ENCODE measurements at places on chromosomes 1 and 21.

- no peak for DNase-seq
These were observed 148.7 kb upstream of the NR5A2 start for GRCh38 chr1:199878823-199879222.

DNA sequence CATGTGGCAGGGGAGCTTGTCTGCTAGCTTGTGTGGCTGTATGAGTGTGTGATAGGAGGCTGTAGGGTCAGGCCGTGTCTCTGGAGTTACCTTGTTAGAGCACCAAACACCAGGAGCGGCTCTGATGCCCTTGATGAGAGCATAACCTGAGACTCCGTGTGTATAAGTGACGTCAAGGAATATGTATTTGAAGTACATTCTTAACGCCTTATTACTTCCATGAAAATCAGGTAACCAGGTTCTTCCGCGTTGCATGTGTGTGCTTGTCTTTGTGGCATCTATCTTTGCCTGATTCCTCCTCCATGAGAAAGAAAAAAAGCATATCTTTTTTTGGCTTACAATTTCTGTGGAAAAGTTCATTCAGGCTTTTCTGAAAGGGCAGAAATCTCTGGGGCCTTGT, 4.6 kb downstream of the OLFML3 start:
- DNase-seq, result no peak

GRCh38 chr1:79667848-79668696, 661.5 kb upstream of the ADGRL4 start:
- no peak for DNase-seq

DNA sequence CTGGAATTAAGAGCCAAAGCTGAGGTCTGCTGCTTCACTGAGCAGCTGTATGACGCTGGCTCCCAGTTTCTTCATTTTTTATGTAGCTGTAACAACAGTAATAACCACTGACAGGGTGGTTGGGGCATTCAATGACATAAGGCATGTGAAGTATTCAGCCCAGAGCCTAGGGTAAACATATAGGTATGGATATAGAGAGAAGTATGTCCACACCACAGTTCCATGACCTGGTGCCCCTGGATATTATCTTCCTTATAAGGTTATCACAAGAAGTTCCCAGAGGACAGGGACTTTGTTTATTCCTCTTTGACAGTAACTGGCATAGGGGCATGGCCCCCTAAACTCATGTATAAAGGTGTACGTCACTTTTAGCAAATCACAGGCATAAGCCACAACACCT, 14.7 kb downstream of the RAB42 start:
- DNase-seq, result no peak

DNA sequence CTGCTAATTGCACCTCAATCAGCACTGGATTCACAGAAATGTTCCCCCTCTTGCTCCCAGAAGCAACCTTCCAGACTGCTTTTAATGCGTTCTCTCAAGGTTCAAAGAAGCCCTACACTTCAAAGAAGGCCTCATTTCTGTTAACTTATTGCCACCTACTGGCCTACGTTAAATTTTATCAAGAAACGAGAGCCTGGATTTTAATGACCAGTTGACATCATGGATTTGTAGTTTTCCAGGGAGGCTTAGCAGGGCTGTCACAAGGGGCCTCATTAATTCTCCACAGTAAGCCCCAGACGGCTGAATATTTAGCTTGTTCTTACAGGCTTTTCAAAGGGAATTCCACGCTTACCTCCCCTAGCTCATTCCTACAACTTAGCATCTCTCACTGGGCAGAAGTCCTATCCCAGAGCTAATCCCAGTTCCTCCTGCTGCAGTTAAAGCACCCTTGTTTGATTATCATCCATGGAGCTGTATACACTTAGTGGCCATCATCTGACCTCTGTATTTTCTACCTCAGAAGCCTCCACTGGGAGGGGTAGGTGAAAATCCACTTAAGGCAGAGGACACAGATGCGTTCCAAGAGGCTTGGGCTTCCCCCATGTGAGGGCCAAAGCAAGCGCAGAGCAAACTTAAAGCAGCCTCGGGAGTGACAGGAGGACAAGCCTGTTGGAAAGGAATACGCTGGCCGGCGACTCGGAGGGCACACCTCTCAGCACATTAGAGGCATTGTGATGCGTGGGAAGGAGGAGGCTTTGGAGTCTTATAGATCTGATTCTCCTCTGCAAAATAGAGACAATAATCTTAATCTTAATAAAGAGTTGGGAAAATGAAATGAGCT, 32.2 kb upstream of the CYP4X1 start:
- no peak for DNase-seq

DNA sequence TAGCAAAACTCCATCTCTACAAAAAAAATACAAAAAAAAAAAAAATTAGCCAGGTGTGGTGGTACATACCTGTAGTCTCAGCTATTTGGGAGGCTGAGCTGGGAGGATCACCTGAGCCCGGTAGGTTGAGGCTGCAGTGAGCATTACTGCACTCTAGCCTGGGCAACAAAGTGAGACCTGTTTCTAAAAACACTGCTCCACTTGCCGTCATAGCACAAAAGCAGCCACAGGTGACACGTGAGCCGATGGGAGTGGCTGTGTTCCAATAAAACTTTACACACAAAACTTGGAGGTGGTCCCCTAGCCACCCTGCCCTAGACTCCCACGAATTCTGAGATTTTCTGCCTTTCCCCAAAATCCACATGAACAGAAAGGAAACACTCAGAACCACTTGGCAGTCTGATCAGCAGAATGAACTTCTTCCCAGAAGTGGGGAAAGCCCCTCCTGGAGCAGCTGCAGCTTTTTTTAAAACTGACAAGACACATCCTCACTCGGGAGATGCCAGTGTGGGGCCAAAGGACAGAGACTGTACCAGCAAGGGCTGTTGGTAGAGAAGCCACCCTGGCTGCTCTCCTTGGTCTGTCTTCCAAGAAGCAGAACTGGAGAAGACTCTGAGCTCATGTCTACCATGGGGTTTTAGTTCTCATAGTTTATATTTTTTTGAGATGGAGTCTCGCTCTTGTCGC, 23.3 kb downstream of the PLEKHM2 start:
- DNase-seq, result no peak

DNA sequence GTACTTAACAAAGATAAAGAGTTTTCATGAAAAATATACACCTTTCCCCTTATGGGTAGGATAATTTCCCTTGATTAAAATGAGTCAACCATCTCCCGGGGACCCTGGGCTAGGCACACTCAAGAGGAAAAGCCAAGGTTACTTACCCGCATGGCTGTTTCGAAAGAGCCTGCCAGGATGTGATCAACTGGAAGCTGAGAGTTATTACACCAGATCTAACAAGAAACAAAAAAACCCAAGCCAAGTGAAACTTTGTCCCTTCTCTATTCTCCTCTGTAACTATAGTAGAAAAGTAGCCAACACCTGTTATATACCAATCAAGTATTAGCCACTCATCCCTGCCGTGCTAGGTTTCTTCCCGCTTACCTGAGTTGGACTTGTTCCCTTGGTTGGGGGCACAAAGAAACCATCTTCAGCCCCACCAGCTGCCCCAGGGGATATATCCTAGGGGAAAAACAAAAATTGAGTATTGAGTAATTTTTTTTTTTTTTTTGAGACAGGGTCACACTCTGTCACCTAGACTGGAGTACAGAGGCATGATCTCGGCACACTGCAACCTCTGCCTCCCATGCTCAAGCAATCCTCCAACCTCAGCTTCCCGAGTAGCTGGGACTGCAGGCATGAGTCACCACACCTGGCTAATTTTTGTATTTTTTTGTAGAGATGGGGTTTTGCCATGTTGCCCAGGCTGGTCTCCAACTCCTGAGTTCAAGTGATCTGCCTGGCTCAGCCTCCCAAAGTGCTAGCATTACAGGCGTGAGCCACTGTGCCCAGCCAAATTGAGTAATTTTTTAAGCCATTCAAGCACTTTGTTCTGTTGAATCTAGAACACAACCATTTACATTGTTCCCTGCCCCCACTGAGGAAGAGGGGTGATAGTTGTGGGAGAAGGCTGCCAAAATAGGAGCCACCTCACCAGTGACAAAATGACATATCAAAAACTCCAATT, 8.4 kb upstream of the PEX19 start:
- no peak for DNase-seq

DNA sequence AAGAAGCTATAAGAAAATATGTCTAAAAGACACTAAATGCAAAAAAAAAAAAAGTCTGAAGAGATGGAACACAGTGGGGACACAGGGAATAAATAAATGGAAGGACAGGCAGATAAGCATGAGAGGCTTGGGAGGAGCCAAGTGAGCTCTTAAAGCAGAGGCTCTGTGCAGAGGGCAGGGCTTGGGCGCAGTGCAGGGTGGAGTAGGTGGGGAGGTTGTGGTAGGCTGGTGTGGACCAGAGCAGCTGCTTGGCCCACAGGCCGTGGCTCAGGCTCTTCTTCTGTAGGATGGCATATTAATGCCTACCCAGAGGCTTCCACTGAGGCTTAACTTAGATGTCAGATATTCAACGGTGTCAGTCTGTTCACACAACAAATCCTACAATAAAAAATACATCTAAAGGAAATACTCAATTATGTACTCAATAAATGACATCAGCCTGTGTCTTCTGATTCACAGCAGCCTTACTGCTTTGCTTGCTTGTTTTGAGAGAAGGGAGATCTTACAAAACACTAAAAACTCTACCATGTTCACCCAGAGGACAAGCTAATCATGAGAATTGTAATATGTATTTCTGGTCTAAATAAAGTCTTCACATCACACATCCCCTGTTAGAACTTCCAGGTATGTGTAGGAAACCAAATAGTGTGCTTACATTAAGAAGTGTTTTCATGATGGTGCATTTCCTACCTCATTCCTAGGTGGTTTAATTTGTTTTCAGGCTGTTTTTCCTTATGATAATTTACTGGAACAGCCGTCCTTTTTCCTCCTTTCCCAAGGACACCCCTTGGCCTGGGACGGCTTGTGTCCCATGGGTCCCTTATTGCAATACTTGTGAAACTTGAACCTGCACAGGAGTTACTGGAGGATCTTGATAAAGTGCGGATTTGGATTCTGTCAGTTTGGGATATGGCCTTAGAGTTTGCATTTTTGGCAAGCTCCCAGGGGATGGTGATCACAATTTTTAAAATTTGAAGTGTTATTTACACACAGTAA, 24.9 kb downstream of the DIP2A start:
- DNase-seq, result no peak

DNA sequence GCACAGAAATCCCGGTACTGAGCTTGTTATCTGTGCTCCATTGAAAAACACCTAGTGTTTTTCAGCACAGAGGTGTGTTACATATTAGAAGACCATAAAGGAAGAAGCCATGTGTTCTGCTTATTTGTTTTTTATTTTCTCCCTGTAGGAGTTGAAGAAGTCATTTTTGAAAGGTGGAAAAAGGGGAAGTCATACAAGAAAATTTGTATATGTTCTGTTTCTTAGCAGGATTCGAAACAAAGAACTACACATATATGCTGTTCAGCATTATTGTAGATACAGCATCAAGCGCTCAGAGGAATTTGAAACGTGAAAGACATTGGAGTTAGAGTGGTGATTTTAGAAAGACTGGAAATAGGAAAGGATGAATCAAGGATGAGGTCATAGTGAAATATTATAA, 345.3 kb upstream of the ADGRL2 start:
- DNase-seq, result no peak

DNA sequence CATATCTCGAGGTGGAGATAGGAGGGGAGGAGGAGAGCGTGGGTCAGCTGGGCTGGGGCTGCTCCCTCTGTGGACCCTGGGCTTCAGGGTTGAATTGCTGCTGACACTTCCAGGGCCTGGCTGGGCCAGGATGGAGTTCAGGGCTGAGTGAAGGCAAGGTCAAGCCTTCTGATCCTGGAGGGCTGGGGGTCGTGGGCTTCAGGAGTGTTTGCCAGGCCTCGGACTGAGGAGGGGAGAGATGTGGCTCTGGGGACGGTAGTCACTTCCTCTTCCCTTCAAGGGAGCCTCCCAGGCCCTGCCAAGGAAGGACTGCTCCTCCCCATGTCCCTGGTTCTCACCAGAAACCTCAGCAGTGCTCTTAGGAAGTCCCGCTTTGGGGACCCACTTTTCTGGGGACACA, 12.1 kb upstream of the FAM131C start:
- no peak for DNase-seq

GRCh38 chr1:47779613-47780012, 217.6 kb downstream of the TRABD2B start:
- DNase-seq, result no peak

- DNase-seq, result no peak
These were observed 54.2 kb upstream of the SLC44A3 start for GRCh38 chr1:94765958-94766357.

GRCh38 chr1:23548704-23549143, 10.6 kb downstream of the ID3 start:
- DNase-seq, result no peak

GRCh38 chr1:18253093-18253492, 145.5 kb downstream of the IGSF21 start:
- no peak for DNase-seq

- DNase-seq, result no peak
These were observed 132.2 kb downstream of the CASZ1 start for GRCh38 chr1:10664251-10664650.

- no peak for DNase-seq
These were observed 8.3 kb downstream of the VSIG8 start for GRCh38 chr1:159854116-159854692.

GRCh38 chr1:12339396-12339795, 109.6 kb downstream of the VPS13D start:
- no peak for DNase-seq

GRCh38 chr1:170872663-170873062, 62.7 kb upstream of the MROH9 start:
- DNase-seq, result no peak

GRCh38 chr1:3359756-3360440, 94.6 kb upstream of the ARHGEF16 start:
- DNase-seq, result no peak

DNA sequence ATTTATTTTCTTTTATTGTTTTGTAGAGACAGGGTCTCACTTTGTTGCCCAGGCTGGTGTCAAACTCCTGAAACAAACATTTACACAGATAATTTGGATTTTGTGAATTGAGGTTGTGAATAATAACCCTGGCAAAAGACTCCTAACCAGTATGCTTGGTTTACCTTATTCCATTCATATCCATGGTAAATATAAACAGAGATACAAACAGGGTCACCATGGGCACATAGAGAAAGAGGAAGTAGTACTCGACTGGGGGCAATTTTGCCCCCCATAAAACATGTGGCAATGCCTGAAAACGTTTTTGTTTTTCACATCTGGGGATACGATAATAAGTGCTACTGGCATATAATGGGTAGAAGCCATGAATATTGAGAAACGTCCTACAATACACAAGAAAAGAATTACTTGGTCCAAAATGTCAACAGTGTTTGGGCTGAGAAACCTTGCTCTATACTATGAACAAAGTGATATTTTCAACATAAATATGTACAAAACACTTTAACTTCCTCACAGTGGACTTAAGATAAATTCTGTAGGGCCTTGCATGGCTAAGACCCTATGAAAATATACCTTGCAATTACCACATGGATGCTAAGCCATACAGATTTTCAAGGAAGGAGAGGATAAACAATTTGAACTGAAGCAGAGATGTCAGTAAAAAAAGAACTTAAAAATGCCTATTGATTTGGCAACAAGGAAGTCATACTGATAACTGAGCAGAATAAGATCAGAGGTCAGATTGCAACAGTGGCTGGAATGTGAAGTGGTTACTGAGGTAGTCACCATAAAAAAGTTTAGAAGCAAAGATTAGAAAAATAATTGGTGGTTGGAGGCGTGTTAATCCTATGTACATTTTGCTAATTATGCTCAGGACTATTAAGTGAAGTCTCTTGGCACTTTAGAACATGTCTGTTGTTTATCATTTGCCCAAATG, 27.4 kb upstream of the ASPM start:
- no peak for DNase-seq

Measured in stimulated activated CD8-positive, alpha-beta memory T cell treated with anti-CD3 and anti-CD28 coated beads, Interleukin-15, amount 100 ng/mL, for 24 hours (primary cell).